ENCODE measurements at places on chromosomes 16 and 17.
A peak's percentile ranks its signal among the peaks of the same experiment; 100 is the strongest.

- no peak for DNase-seq
These were observed 24.2 kb downstream of the ELAC2 start for GRCh38 chr17:12993631-12994030.

DNA sequence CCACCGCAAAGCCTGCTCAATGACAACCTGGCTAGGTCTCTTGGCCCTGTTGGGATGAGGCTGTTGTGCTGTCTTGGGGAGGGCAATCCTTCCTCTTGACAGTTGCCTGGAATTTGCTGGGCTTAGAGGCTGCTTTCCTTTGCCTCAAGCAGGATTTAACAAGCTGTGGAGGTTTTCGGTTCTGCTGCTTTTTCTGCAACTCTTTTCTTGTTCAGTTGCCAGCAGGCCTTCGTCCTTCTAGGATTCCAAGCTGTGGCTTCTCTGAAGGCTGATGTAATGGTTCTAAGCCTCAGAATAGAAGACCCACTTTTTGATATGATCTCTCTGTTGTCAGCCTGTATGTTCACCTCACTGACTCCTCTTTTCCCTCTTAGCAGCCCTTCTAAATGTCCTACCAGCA is 149.5 kb upstream of the HS3ST4 start:
- DNase-seq: no peak

DNA sequence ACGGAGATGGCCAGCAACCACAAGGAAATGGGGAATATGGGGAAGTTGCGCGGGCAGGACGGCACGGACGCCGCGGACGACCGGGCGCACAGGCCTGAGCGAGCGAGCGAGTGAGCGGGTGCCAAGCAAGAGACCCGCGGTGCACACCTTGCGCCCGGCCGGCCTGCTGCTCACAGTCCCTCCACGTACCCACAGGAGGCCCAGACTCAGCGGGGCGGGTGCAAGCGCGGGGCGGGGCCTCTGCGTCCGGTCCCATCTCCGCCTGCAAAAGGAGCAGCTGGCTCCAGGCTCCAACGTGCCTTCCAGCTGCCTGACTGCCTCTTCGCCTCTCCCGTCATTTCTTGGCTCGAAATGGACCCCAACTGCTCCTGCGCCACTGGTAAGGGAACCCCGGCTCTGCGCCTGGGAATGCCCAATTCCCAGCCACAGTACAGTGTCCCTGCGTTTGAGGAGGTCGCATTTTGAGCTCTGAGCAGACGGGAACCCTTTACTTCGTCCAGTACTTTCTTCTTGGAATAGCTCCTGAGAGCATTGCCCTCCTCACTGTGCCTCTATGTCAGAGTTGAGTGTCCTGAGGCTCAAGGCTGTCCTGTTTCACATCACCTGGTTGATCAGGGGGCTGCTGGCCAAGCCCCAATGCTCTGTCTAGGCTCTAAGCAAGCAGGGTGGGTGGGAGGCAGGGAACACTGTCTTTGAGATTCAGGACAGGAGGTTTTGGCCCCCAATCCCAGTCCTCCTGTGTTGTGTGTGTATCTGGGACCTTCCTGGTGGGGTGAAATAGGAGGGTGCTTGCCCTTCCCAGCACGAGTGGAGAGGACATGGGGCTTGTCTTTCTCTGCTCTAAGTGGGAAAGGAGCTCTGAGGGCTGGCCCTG is 8.1 kb upstream of the MT1E start:
- peak; percentile 60 for DNase-seq

- peak; percentile 82 for DNase-seq
These were observed 68.0 kb upstream of the MRTFB start for GRCh38 chr16:14003074-14003570.

DNA sequence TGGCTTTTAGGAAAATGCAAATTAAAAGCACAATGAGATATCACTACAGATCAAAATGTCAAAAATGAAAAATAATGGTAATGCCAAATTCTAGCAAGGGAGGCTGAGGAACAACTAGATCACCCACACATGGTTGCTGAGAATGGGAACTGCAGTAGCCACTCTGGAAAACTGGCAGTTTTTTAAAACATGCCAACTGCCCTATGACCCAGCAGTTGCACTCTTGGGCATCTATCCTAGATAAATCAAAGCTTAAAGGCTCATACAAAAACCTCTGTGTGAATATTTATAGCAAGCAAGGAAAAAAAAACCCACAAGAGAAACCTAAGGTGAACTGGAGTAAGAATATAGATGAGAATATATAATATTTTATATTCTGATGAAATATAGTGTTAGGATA is 104.3 kb downstream of the PRKCB start:
- no peak for DNase-seq

- no peak for DNase-seq
These were observed at the start of gene SALL1 for GRCh38 chr16:51150888-51151320. SALL1 (minus strand) TSS chr16:51151270; CDS start chr16:51151241, 29 bp downstream.

DNA sequence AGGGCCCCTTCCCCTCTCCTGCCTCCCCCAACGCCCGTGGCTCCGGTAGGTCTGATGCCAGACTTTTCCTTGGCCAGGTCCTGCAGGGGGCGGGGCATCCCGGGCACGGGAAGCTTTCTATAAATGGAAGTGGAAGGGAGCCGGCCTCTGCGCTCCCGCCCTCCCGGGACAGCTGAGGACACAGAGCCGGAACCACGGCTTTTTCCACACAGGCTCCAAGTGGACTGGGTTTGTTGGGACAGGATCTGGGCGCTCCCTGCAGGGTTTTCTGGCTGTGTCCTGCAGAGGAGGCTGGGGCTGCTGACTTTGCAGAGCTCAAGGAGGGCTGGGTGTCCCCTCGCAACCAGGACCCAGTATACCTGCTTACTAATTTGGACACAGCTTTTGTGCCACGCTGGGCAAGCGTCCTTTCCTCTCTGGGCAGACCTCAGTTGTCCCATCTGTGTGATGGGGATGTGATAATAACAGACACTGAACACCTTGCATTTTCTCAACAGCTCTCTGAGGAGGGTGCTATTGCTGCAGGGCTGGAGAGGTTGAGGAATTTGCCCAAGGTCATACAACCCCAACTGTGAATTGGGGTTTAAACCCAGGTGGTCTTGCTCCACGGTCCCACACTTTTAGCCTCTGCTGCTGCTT is 1.8 kb downstream of the TNS4 start:
- DNase-seq: peak; percentile 87

DNA sequence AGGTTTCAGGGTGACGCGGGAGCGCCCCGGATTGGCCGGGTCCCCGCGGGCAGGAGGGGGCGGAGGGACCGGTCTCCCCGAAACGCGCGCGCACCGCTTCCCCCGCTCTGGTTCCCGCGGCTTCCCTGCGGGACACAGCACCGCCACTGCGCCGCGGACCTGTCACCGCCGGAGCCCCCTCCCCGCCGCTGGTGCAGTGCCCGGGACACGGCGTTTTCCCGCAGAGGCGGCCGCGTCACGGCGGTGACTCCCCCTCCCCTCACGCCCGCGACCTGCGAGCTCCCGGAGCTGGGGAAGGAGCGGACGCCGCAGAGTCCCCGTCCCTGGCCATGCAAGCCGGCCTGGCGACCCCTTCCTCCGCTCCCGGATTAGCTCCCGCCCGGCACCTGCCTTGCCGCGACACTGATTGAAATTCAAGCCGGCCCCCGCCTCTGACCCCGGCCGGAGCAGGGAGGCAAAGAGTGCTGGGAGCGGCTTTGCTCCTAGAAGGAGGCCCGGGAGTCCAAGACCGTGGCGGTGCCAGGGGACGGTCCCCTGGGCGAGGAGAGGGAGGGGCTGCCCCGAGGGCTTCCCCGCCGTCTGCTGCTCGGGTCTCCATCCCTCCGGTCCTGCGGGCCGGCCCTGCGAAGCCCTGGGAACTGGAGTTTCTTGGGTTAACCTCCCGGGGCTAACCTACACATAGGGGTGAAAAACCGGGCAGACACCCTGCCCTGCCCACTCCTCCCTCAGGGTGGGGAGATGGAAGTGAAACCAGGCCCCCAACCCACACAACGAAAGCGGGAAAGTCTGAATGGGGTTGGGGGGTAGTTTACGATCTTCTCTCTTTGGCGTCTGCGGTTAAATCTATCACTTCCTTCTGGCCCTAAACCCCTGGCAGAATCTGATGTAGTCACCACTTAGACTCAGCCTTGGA is 1.0 kb downstream of the RHBDL3 start:
- DNase-seq: no peak

- no peak for DNase-seq
These were observed 629.7 kb upstream of the KIF2B start for GRCh38 chr17:53193044-53193443.

DNA sequence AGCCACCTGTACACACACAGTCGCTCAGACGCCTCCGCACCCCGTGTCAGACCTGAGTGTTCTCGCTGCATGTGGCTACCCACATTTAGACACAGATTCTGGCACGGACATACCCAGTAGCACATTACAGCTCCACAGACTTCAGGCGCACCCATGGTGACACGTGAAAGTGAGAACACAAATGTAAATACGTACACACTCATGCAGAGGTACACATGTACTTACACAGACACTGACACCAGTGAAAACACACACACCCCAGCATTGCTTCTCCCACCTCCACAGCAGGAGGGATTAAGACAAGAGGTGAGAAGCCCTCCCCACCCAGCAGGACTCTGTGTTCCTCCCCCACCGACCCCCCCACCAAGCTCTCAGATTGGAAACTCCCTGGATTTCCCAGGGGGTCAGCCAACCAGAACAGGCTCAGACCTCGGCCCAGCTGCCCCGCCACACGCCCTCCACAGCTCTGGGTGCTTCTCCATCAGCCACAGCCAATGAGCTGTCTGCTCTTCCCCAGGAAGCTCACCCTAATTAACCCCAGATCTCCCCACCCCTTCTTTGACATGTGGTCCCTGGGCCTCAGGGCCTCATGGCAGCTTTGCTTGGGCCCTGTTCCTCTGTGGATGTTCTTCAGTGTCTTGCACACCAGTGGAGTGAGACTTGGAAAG is 5.3 kb upstream of the FOXN1 start:
- no peak for DNase-seq

DNA sequence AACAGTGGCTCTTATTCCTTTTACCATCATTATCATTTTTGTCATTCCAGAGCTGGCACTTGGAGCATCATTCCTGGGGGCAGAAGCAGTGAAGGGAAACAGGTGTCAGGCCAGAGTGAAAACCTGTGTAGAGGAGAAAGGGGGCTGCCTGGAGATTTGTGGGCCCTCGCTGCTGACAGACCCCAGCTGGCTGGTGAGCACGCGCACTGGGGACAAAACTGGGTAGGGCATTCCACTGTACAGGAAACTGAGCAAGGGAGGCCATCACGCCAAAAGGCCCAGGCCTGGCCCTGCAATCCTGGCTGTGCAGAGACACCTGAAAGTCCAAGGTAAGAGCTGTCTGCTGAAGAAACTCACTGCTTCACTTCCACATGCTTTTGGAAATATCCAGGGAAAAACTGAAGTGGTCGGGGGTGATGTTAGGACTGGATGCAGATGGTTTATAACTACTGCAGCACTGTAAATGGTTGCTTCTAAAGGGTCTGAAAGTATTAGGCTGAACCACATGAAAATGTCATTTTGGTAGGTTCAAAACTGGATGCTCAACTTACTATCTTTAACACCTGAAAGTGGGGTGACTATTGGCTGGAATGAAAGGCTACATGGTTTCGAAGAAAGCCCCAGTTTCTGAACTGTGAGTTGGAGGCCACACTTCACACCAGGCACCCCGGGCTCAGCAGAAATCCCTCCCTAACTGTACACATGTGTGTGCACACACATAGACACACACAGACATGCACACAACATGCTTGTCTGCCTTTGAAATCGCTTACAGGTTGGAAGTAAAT is 225.0 kb downstream of the C16orf78 start:
- DNase-seq: no peak

GRCh38 chr16:50246299-50247122 is 19.8 kb upstream of the ADCY7 start:
- no peak for DNase-seq

GRCh38 chr16:89094252-89094879 is 714 bp downstream of the ACSF3 start:
- no peak for DNase-seq

GRCh38 chr16:3842994-3843393 is 37.5 kb downstream of the CREBBP start:
- no peak for DNase-seq

DNA sequence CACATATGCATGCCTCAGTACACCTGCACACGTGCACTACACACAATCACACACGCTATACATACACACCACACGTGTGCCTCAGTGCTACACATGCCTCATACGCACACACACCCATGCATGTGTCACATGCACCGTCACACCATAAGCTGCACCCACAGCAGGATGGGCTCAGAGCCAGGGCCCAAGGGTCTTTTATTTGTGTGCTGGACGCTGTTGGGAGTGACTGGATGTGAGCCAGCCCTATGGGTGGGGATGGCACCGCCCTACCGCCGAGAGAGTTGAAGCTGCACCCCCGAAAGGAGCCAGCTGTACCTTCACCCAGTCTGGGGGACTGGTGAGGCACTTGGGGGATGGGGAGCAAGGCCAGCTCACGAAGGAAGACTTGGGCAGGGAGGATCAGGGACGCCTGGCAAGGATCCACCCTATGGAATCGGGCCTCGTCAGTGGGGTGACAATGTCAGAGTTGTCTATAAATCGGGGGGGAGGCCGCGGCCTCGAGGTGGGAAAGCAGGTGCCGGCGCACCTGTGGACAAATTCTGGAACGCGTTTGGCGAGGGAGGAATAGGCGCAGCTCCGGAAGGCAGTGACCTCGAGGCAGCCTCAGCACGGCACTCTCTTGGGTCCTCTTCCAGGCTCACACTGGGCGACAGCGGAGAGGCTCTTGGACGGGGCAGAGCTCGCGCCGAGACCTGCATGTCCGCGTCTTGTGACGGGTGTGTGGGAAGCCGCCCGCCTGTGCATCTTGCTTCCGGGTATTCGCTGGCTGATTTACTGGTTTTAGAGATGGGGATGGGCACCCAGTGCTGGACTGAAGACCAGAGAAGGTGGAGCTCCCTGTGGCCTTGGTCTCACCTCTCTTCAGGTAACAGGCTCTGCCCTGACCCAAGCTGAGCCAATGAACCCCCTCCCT is 7.3 kb downstream of the RGS11 start:
- no peak for DNase-seq

- no peak for DNase-seq
These were observed 49.6 kb upstream of the ENPP7 start for GRCh38 chr17:79681101-79681621.

DNA sequence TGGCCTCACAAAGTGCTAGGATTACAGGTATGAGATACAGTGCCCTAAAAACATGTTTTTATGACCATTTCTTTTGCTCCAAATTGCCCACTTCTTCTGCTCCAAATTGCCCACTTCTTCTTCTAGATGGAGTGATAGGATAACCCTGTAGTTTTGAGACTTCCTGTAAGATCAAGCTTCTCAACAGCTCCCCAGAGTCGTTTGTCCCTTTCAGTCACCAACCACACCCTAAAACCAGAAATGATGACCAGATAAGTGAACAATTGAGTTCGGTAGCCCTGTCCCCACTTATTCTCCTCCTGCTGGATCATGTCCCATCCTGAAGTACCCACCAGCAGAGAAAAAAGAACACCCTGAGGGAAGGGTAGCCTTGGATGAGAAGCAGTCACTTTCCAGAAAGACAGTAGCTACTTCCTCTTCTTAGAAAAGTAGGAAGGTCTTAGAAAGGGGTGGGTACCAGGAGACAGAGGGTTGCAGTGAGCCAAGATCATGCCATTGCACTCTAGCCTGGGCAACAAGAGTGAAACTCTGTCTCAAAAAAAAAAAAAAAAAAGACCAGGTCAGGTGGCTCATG is 2.5 kb downstream of the ODAD4 start:
- no peak for DNase-seq

GRCh38 chr16:82955741-82956348 is 329.1 kb downstream of the CDH13 start:
- DNase-seq: no peak

- DNase-seq: peak; percentile 53
These were observed 46.1 kb upstream of the BPTF start for GRCh38 chr17:67779098-67779672.

Data from hepatocyte (in vitro differentiated cells).